ENCODE measurements at places on chromosomes 4 and X.
A peak's percentile ranks its signal among the peaks of the same experiment; 100 is the strongest.

DNA sequence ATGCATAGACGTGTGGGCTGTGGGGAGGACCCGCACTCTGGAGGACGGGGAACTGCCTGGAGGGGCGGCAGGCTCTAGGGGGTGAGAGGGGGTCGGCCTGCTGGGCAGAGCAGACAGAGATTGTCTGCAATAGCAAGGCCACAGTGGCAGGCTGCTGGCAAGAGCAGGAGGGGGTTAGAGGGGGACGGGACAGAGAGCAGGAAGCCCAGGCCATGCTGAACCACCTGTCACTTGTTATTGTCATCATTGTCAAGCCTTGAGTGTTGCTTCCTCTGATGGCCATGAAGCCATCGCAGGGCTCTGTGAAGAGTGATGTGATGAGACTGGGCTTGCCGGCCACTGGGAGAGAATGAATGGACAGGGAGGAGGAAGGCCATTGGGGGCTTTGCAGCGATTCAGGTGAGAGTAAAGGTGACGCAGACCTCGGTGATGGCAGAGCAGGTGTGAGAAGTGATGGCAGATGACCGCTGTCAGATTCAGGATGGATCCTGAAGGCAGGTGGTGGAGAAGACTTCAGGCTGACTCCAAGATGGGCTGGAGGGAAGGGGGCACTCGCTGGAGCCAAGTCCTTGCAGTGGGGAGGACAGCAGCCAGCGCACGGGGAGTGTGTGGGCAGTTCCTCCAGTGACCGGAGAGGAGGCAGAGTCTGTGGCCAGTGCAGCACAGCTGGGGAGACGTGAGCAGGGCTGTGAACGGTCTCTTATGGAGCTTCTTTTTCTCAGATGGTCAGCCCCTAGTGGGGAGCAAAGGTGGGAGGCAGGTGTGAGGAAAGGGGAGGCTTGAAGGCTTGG lies 43.6 kb downstream of the HTT-AS start:
- no peak for DNase-seq

DNA sequence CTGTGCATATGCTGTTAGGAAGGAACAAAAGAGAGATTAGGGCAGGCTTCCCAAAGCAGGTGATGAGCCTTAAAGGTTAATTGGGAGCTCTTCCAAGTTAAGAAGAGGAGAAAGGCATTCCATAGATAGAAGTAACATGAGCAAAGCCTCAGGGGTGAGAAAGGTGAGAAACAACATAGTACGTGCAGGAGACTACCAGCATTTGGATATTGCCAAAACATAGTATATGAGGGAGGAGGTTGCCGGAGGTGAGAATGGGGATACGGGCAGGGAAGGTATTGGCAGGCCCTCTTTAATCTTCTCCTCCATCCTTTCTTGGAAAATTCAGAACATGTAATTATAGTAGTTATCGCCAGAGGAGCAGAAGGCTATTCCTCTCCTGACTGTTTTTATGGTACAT lies 96.1 kb upstream of the MBNL3 start:
- no peak for DNase-seq

DNA sequence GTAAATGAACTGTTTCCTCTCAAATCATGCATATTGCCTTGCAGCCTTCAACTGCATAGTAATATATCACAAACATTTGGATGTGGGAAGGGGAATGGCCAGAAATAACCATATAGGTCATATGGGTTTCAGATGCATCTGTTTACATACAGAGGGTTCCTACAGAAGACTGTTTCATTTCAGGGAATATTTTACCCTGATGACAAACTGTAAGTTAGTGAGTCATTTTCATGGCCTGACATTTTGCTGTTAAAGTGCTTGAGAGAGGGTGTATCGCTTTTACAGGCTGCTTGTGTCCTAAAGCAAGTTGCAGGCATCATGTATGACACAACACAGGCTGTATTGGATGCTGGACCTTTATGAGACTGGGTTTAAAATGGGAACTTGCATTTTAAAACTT lies 25.5 kb upstream of the AMOT start:
- DNase-seq, result no peak

GRCh38 chr4:163330916-163331628 lies 1.3 kb downstream of the NPY1R start:
- no peak for DNase-seq

DNA sequence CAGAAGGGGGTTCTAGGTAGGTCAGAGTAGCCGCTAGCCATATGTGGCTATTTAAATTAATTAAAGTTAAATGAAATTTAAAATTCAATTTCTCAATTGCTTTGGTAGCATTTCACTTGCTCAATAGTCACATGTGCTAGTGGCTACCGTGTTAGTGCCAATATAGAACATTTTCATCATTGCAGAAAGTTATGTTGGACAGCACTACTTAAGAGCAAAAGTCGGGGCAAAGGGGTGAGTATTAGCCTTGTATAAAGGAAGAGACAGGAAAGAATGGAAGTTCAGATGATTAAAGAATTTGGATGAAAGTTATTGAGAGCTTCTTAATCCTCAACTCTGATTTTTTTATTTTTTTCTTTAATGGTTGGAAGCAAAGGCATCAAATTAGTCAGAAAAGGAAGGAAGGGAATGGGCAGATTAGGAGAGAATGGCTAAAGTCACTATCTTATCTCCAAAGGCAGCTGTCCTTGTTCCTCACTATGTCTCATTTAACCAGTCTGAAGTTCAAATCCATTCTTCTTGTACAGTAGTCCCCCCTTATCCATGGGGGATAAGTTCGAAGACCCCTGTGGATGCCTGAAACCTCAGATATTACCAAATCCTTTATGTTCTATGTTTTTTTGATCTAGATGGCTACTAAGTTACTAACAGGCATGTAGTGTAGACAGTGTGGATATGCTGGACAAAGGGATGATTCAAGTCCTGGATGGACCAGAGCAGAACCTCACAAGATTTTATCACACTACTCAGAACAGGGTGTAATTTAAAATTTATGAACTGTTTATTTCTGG lies 22.9 kb downstream of the OCIAD1 start:
- DNase-seq, result no peak

DNA sequence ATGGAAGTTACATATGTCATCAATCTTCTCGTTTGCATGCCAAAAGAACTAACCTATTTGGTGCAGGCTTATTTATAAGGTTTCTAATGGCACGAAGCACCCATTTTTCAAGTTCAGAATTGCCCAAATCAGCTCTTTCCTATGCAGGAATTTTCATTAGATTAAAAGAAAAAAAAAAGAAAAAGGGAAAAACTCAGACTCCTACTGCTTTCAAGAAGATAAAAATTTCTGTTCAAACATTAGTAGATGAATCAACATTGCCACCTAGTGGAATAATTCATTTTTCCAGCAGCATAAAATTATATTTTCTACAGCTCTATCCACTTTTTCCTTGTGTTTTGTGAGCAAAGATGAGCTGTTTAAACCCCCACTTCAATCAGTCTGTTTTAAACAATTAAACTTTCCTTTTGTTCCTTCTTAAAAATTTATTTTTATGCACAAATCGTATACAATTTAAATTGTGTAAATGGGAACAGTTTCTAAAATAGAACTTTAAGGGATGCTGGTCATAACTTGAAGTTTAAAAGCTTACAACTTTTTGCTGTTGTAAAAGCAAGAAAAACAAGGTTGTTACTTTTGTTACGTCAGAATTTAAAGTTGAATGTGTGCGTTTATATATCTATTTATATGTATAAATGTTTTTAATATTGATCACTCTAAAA lies 309.9 kb downstream of the ARAP2 start:
- peak; percentile 28 for DNase-seq

DNA sequence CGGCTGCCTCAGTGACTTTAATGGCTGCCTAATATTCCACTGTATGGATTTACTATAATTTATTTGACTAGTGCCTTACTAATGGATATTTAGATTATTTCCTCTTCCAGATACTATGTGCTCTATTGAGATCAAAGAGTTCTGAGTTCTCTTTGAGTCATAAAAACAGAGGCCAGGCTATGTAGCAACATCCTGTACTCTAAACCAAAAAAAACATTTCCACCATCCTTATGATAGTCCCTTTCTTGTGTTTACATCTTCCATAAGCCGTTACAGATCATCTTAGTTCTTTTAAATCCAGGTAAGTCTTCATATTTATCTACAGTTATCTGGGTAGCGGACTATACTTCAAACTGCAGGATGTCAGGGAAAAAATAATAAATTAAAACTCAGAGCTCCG lies 56.6 kb upstream of the TMEM184C start:
- DNase-seq, result peak; percentile 84

DNA sequence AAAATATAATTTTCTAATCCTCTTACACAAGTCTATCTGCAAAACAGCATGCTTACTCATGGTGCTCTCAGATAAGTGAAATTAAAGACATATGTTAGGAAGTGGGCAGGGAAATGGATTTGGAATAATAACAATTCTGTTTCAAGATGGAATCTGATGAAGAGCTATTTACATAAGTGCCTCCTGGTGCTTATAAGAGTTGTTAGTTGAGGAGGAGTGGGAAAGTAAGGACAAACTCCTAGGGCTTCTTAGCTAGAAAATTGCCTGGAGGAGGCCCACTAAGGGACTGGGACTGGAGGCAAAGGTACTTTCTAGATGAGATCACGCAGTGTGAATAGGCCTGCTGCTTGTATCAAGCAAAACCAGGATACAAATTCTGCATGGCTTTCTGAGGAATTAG lies 939.8 kb downstream of the GLUD2 start:
- DNase-seq, result peak; percentile 59

GRCh38 chr4:41715155-41715554 lies 33.4 kb downstream of the PHOX2B start:
- no peak for DNase-seq

GRCh38 chrX:64395568-64395929 lies 297 bp upstream of the MTMR8 start:
- no peak for DNase-seq

Data from cardiac fibroblast (primary cell).